NCI-H1105 treated with DMSO at 0.1 percent for 48 hours (cell line): ENCODE measurements at places on chromosomes 3 and 15.

- no peak for DNase-seq
These were observed 68.5 kb upstream of the SLC2A2 start for GRCh38 chr3:171095063-171095462.

DNA sequence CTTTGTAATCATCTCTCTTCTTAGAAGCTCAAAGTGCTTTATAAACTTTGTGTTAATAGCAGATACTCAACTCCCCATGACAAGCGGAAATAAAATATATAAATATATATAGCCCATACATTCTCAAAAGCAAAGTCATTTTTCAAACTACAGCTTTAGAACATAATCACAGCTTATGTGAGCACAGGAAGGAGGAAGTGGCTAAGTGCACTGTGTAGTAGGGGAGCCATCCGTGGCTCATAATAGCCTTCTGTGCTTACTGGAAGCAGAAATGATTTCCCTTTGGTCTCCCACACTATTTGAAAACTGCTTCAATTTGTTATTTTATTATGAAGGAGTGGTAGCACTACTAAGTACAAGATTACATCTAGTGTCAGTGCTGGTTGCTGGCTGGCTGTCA, 151.4 kb upstream of the ARL6 start:
- no peak for DNase-seq

- DNase-seq: no peak
These were observed 73.3 kb downstream of the SETMAR start for GRCh38 chr3:4376499-4376898.

- no peak for DNase-seq
These were observed 1.1 kb downstream of the TMED3 start for GRCh38 chr15:79311901-79312553.

GRCh38 chr15:79365765-79366164, 54.9 kb downstream of the TMED3 start:
- DNase-seq: no peak

- no peak for DNase-seq
These were observed 372.6 kb upstream of the ATP11B start for GRCh38 chr3:182420741-182421140.

GRCh38 chr15:80110920-80111319, 41.9 kb upstream of the FAH start:
- DNase-seq: no peak

DNA sequence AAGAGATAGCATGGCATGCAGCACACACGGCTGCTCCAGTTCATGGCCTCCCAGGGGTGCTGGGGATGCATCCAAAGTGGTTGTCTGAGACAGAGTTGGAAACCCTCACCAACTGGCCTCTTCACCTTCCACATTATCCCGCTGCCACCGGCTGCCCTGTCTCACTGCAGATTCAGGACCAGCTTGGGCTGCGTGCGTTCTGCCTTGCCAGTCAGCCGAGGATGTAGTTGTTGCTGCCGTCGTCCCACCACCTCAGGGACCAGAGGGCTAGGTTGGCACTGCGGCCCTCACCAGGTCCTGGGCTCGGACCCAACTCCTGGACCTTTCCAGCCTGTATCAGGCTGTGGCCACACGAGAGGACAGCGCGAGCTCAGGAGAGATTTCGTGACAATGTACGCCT, 4.8 kb downstream of the CIB1 start:
- no peak for DNase-seq

DNA sequence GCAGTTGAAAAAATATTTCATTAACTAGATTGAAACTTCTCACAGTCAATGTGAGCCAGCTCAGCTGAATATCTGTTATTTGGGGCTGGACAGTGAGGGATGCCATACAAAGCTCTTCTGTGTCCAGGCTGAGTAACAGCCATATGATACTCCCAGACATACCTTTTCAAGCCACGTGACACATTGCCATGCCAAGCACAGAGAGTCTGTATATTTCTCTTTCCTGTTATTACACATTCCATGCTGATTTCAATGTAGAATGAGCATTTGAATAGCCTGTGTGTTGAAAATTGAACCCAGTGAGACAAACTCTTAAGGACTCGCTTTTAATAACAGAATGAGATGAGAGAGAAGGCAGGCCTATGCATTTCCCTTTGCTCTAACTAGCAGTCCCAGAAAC, 334.7 kb upstream of the RASGRP1 start:
- no peak for DNase-seq

DNA sequence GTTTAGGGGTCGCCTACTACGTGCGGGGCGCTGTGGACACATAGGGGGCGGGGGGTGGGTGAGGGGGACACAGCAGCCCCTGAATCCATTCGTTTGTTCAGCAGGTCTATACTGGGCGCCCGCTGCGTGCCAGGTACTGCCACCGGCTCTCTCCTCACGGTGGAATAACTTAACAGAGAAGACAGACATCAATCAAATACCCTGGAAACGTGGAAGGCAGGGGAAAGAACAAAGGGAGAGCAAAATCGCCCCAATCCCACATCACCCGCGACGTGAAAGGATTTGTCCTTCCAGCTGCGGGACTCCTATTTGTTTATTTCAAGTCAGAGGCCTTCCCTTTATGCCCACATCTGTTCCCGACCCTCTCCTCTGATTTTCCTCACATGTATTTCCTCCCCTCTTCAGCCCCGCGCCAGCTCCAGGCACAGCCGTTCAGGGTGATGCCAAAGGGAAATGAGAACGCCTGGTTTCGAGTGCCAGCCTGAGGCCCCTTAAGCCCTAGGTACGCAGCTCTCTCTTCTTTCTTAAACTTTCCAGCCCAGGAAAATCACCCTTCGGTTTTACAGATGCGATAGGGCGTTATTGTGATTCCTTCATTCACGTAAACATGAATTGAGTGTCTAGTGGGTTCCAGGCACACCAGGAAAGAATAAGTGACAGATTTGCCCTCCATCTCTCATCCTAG, 726 bp upstream of the PROK2 start:
- no peak for DNase-seq

DNA sequence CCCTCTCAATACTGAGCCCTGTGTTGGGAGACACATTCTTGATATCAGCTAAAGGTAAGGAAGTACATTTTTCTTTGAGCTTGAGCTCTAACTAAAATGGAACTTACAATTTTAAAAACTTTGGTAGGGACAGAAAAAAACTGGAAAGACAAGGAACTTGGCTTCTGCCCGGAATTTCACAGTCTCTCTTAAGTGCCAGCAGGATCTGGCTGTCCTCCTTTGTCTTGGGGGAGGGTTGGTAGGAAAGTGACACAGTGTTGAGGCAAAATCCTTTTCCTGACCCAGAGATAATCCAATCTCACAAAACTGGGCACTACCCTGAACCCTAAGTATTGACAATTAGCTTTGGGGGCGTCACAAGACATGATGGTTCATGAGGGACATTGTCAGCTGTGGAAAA, 45.3 kb downstream of the ZPLD1 start:
- DNase-seq: no peak

- DNase-seq: no peak
These were observed 46.8 kb downstream of the PRICKLE2 start for GRCh38 chr3:64178419-64178818.

DNA sequence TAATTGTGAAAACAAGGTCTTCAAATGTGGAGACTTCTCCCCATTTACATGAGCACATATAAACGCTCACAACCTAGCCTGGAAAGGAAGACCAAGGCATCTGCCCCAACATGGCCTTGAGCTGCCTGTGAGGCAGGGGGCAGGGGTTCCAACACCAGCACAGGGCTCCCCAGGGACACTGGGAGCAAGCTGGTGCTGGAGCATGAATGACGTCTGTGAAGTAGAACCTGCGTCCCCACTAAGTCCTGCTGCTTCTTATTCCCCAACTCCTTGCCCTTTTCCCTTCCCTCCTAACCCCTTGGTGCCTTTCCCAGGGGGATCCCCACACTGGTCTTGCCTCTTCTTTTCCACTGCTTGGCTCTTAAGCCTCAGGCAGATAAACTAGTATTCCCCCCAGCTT, 93.1 kb downstream of the RBPMS2 start:
- no peak for DNase-seq

GRCh38 chr3:46393554-46394434, 13.1 kb downstream of the CCR5AS start:
- no peak for DNase-seq

DNA sequence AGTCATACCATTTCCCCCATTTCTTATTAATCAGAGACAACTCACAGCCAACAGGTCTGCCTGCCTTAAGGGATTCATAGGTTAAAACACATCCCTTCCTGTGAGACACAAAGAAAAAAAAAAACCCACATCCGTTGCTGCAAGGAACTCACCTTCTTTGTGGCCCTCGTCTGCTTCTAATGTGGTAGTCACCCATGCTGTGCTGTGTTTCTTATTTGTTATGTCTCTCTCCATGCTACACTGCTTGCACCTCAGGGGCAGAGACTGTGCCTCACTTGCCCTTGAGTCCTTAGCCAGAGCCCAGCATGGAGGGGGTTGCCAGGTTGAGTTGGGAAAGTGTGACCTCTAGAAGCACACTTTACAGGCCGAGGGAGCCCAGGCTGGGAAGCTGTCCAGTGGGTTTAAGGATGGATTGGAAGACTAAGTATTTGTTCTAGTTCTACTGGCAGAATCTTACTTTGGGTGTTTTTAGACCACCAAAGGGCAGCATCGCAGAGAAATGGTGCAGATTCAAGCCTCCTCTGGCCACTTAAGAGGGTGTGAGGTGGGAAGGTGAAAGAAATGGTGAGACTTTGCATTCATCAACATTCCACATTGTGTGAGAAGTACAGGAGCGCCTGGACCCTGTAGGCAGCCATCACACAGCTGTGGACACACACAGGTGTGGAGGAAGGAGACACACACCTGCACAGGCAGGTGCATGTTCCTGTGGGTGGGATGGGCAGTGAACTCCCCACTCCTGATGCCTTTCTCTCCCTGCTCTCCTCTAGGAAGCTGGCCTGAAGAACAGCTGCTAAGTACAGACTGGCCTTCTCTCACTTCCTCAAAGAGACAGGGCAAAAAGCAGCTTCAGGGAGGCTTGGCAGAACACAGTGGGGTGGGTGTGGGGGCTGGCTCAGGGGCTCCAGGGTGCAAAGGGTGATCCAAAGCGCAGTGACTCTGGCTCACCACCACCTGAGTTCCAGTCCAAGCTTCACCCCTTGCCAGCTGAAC, 48.8 kb downstream of the GLB1 start:
- no peak for DNase-seq

DNA sequence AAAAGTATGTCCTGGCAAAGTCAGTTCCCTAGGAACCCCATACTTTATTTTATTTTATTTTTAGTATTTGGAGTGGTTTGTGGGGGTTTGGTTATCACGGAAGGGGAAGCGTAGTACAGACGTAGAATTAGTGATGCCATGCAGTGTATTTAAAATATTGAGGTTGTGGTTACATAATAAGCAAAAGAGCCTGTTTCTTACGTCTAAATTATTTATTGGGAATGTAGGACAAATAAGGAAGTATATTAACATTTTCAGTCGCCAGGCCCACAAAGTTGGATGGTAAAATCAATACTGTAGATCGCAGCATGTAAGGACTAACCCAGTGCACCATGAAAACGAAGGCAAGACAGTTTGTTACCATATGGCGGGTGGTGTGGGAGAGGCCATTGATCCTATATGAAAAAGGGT, 558 bp downstream of the DTWD1 start:
- DNase-seq: no peak

DNA sequence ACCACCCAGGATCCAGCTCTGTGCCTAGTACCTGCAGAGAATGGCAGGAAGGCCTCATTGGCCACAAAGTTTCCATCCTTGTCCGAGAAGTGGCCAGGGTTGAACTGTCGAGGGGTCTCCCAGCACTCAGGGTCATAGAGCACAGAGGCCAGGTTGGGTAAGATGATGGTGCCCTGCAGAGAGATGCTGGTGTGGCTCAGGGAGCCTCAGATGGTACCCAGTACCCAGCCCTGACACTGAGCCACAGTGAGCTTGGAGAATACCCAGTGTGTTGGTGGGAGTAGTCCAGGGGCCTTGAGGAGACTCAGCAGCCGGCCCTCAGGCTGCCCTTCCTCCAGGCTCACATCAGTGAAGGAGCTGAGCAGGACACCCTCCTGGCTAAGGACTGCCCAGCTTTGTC, 11.5 kb upstream of the PARL start:
- DNase-seq: no peak

DNA sequence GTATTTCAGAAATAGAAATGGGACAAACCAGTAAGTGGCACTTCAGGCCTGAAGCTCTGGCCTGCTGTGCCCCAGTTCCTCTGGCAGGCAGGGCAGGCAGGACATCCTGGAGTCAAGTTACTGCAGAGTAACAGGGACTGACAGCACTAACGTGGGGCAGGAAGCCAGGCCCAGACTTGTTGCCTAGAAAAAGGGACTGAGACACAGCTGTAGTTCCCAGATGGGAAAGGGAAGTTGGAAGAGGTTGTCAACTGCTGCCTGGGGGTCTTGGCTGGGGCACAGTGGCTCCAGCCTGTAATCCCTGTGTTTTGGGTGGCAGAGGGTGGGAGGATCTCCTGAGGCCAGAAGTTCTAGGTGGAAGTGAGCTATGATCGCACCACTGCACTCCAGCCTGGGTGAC, 171.9 kb downstream of the FMN1 start:
- peak; percentile 1 for DNase-seq

- no peak for DNase-seq
These were observed 13.3 kb downstream of the DNAJB11 start for GRCh38 chr3:186583831-186584230.

GRCh38 chr15:82828075-82828474, 18.6 kb downstream of the WHAMM start:
- no peak for DNase-seq

DNA sequence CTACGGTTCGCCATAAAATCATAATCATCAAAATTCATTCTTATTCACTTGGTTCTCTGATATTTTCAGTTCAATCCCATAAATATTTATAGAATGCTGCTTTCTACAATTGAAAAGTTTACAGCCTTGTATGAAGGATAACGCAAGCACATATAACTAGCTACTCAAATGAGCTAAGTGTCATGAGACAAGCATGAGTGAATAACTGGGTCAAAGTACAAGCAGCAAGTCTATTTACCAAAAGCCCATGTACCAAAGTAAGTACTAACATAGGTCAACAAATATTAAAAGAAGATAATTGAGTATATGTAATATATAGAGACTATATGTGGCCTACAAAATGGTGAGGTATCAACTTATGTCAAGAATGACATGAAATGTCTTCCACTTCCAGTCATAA, 596.6 kb downstream of the GBE1 start:
- DNase-seq: no peak

- no peak for DNase-seq
These were observed 57.1 kb downstream of the TRAK1 start for GRCh38 chr3:42148086-42148848.

DNA sequence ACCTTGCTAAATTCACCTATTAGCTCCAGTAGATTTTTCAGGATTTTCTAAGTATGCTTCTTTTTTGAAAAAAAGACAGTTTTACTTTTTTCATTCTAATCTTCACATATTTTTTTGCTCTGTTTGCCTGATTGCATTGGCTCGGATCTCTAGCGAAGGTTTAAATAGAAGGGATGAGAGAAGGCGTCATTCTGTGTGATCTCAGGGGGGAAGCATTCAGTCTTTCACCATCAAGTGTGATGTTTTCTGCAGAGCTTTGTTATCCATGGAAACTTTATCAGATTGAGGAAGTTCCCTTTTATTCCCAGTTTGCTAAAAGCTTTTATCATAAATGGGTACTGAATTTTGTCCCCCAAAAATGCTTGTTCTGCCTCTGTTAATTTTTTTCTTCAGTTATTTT, 120.3 kb downstream of the LRRK1 start:
- no peak for DNase-seq
